ENCODE measurements at places on chromosomes 6 and 20.

GRCh38 chr6:3273707-3274521 is 15.2 kb downstream of the PSMG4 start:
- no peak for DNase-seq

- DNase-seq: peak; percentile 13
Observed at GRCh38 chr20:23161968-23162696, 76.0 kb upstream of the CD93 start.

GRCh38 chr6:69937402-69938136 is 71.2 kb downstream of the COL19A1 start:
- no peak for DNase-seq

DNA sequence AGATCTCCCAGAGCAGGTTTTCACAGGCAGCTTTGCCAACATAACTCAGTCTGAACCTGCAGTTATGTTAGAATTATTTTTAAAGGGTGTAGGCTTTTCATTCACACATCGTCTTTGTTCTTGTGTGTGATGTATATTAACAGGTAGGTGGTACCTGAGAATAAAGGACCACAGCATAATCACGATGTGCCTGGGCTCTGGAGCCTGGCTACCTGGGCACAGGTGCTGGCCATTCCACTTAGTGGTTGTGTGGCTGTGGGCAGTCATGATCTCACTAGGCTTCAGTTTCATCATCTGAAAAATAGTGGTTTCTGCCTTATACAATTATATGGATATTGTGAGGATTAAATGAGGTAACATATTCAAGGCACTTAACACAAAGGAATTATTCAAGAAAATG is 6.4 kb downstream of the CD109 start:
- no peak for DNase-seq

GRCh38 chr20:36745234-36745926 is 510 bp downstream of the NDRG3 start:
- DNase-seq: peak; percentile 17

- no peak for DNase-seq
Observed at GRCh38 chr6:24906314-24906713, 29.4 kb downstream of the RIPOR2 start.

- no peak for DNase-seq
Observed at GRCh38 chr6:21402368-21402767, 191.2 kb upstream of the SOX4 start.

- no peak for DNase-seq
Observed at GRCh38 chr6:45424451-45424861, 46.7 kb upstream of the SUPT3H start.

- DNase-seq: no peak
Observed at GRCh38 chr20:44518248-44518647, 3.6 kb downstream of the SERINC3 start.

GRCh38 chr6:31720196-31720770 is 1.3 kb downstream of the LY6G6C start:
- DNase-seq: no peak

GRCh38 chr6:42341221-42341620 is 110.5 kb downstream of the TRERF1 start:
- DNase-seq: no peak

DNA sequence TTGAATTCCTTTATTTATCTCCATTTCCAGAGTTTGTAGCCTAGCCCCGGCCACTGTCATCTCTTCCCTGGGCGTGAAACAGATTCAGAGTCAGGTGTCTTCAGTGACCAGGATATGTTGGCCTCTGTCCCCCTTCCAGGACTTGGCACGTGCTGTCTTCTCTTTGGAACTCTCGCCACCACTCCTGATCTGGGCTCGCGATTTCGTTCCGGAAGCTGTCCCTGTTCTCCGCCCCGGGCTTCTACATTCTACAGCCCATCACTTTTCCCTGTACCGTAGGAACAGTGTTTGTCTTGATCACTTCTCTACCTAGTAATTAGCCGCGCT is 739 bp downstream of the GSS start:
- DNase-seq: no peak

- DNase-seq: no peak
Observed at GRCh38 chr6:71284785-71285184, 3.8 kb upstream of the OGFRL1 start.

DNA sequence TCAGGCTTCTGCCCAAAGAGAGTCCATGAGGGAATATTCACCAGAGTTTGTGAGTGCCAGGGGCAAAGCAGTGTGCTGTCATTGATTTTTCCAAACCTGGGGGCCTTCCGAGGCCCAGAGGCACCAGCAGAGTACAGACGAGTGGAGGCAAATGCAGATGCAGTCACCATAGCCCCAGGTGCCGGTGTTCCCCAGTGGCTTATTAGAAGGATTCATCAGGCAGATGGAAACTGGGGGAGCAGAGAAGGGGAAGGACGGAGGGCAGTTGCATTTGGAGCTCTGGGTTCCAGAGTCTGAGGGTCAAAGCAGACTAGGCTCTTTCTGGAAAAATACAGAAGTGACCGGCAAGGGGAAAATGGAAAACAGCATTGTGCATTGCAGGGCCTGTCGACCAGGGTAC is 184.2 kb downstream of the ANKRD60 start:
- DNase-seq: no peak

DNA sequence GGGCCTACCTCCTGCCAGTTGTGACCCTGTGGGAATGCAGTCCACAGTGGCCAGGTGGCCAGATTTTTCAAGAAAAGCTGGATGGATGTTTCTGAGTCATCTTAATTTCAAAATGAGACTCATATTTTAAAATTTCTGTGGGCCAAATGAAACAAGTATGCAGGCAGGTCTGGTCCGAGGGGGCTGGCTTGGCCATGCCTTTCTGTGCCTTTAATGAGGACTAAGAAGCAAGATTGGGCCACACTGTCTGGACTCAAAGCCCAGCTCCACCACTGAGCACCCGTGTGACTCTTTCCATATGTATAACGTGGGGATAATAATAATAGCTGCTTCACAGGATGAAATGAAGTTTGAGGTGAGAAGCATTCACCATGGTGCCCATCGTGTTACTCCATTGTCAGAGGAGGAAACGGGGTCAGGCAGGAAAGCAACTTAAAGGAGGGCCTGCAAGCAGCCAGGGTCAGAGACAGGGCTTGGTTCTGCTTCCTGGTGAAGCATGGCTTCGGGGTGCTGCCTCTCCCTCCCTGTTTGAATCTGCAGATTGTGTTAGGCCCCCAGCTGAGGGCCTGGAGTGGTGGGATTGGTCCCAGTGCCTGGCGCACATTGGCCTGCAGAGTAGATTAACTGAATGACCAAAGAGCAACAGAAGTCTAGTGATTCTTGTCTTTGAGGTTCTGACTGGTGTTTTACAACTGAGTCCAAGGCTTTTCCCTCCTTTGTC is 3.8 kb downstream of the SOX12 start:
- no peak for DNase-seq

DNA sequence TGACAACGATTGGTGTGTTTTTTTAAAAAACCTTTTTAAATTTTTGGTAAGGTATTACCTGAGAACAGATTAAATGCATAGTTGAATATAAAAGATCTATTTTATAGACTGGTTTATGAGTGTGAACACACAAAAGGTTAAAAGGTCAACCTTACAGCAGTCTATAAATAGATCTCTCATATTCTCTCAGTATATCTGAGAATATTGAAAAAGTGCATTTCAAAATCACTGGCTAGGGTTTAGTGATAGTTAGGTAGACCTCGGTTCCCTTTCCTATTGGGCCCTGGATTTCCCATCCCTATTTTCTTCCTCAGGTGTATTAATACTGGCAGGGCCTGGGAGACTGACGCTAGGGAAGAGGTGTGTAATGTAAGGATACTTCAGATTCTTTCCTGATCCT is 723 bp upstream of the ZNF451 start:
- no peak for DNase-seq

GRCh38 chr6:113433335-113433991 is 423.7 kb upstream of the MARCKS start:
- no peak for DNase-seq

GRCh38 chr6:4999586-4999985 is 4.3 kb downstream of the RPP40 start:
- no peak for DNase-seq

DNA sequence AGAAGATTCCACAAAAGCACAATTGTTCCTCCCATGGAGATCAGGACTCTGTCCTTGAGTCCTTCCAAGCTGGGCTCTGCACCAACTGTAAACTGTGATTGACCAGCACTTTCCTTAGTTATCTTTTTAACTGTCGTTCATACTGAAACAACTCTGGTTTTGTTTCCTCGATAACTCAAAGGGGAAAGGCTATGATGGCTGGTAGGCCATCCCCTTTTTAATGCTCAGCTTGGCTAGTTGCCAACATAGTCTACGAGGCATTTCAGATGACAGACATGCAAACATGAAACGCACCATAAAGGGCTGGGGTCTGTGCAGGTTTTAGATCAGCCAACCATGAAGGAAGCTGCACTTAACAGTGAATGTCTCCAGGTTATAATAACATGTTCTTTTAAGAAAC is 497.1 kb upstream of the ARID1B start:
- DNase-seq: no peak

GRCh38 chr6:157094038-157094437 is 229.3 kb downstream of the TMEM242 start:
- no peak for DNase-seq

DNA sequence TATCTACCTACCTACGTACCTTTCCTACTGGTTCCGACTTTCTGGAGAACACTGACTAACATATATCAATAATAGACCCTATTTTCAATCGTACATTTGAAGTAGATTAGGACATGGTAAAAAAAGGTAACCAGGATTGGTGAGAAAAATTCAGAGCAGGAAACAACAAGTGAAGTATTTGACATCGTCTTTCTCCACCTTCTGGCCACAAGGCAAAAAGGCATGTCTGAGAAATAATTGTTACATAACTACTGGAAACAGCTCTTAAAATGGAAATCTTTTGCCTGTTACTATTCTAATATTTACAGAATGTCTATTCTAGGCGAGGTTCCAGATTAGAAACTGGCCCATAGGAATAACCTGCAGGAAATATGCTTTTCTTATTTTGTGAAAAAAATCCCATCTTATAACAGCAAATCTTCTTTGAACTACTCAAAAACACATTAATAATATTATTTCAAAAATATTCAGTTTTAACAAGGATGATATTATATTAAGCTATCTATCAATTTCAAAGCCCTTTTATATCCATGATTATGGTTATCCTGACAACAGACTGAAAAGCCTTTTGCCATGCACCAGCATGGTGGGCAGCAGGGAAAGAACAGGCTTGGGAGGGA is 80.8 kb downstream of the RCAN2 start:
- DNase-seq: peak; percentile 44

DNA sequence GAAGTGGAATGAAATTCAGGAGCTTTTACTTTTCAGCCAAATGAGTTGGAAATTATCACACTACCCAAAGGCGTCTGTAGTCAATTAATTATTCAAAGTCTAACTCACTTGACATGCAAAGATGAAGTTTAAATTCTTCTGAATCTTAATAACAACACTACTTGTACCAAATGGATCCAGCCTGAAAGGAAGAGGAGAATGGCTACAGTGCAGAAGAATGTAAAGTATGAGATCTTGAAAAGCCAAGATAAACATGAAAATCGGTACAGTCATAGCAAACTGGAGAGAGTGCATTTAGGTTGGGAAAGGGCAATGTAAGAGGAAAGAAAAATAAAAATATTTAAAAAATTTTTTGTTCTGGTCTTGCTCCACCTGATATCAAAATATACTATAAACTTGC is 195.5 kb downstream of the SIM1 start:
- no peak for DNase-seq

GRCh38 chr6:90386399-90387382 is 90.0 kb upstream of the BACH2 start:
- DNase-seq: no peak

DNA sequence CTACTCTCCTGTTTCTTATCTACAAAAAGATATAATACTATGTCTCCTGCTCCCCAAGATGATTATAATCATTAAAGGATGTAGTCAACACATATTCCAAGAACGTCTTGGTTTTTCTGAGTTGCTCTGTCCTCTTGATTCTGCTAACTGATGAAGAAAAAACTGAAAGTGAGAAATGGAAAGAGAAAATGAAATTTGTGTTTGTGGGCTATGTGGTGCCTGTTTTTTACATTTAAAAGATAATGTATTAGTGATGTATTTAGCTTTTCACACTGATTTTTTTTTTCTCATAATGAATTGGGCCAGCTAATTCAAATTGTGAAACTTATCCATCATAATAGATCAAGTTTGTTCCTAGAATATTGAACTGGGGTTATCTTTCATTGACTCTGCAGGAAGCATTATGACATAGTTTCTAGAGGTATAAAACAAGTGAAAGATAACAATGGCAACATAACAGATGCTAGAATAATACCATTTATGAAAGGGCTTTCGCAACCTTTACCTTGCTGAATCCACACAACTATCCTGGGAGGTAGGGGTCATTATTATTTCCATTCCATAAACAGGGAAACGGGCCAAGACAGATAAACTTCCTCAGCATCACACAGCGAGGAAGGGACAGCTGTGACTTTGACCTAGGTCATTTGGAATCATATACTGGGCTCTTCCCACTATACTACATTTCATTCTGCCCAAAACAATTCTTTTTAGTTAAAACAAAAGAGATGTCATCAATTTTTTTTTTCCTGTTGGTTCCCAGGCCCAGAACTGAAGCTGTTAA is 336.7 kb downstream of the GJA1 start:
- no peak for DNase-seq

DNA sequence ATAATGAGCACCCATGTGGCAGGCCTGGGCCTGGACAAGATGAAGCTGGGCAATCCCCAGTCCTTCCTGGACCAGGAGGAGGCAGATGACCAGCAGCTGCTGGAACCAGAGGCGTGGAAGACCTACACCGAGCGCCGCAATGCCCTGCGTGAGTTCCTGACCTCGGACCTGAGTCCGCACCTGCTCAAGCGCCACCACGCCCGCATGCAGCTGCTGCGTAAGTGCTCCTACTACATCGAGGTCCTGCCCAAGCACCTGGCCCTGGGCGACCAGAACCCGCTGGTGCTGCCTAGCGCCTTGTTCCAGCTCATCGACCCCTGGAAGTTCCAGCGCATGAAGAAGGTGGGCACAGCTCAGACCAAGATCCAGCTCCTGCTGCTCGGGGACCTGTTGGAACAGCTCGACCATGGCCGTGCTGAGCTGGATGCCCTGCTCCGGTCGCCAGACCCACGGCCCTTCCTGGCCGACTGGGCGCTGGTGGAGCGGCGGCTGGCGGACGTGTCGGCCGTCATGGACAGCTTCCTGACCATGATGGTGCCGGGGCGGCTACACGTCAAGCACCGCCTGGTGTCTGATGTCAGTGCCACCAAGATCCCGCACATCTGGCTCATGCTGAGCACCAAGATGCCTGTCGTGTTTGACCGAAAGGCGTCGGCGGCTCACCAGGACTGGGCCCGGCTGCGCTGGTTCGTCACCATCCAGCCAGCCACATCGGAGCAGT is 1.9 kb downstream of the FNDC11 start:
- no peak for DNase-seq

- no peak for DNase-seq
Observed at GRCh38 chr20:16212790-16213189, 360.5 kb downstream of the KIF16B start.

- DNase-seq: no peak
Observed at GRCh38 chr6:160978141-160978901, 13.2 kb upstream of the MAP3K4 start.

- no peak for DNase-seq
Observed at GRCh38 chr20:44805979-44806620, 4.2 kb downstream of the RIMS4 start.

- DNase-seq: no peak
Observed at GRCh38 chr6:132830334-132830751, 16.0 kb downstream of the RPS12 start.

- DNase-seq: no peak
Observed at GRCh38 chr6:113995634-113996033, 24.7 kb upstream of the HDAC2 start.

- DNase-seq: no peak
Observed at GRCh38 chr6:125100074-125100652, 53.4 kb upstream of the TPD52L1 start.
